Effector memory CD8-positive, alpha-beta T cell (primary cell): ENCODE measurements at places on chromosomes 13 and 19.
A peak's percentile ranks its signal among the peaks of the same experiment; 100 is the strongest.

DNA sequence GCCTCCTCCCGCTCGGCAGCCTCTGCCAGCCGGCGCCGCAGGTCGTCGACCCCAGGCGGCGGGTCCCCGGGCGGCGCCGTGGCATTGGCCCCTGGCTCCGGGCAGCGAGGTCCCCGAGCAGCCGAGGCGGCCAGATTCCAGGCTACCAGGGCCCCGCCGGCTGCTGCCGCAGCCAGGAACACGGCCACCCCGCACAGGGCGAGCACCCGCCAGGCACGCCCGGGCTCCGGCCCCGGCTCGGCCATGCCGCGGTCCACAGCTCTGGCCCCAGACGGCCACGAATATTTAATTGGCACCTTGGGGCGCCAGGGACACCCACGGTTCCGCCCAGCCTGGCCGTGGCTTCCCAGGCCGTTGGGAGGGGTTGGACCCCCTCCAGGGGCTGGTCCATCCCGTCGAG, at the start of gene CCDC194:
Gene CCDC194 (minus strand): TSS at position 283 of the 400 bp plus-strand sequence. CDS start 38 bp downstream, at position 245.
- no peak for DNase-seq

DNA sequence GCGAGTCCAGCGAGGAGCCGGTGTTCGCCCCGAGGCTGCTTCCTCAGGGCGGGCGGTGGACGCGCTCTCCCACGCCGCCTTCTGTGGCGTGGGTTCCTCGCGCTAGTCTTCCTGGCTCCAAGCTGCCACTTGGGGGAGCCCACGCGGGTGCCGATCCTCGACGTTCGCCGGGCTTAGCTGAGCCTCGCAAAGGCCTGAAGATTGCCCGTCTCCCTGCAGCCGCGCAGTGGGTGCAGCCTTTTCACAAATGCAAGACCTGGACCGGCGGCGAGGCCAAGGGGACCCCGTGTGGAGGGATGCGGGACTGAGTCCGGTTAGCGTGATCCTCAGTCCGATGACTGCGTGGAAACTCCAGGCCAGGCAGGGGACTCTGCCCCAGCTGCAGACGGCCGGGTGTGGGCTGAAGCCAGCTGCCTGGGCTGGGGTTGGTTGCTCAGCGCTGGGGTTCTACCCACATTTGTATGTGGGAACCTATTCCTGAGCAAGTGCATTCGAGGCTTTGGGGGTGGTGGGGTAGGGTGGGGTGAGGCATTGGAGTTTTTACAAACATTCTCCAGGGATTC, 16.6 kb upstream of the LRP3 start:
- peak; percentile 76 for DNase-seq

DNA sequence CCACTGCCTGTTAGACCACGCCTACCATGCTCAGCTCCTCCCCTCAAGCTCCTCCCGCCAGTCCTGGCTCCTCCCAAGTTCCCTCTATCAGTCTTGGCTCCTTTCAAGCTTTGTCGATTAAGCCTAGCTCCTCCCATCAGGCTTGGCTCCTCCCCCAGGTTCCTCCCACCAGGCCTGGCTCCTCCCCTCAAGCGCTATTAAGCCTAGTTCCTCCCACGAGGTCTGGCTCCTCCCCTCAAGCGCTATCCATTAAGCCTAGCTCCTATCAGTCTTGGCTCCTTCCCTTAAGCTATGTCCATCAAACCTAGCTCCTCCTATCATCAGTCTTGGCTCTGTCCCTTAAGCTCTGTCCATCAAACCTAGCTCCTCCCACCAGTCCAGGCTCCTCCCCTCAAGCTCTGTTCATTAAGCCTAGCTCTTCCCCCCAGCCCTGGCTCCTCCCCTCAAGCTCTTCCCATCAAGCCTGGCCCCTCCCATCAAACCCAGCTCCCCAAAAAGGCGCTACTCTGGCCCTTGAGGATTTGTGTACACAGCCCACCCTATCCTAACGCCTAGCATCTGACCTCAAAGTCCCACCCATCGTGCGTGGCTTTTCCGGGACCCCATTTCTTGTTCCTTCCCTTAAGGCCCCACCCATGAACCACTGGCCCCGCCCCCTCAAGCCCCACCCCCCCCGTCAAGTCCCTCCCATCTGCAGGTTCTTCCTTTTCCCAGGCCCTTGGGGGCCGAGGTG, 10.0 kb downstream of the CAMSAP3 start:
- DNase-seq, result no peak

- DNase-seq, result no peak
Observed at GRCh38 chr13:74683411-74683810, 549.2 kb upstream of the KLF12 start.

- DNase-seq, result peak; percentile 69
Observed at GRCh38 chr19:6737873-6738786, 750 bp upstream of the GPR108 start.

GRCh38 chr19:2176337-2176994, 12.7 kb downstream of the DOT1L start:
- DNase-seq, result no peak

GRCh38 chr19:47660435-47660832, 51.5 kb downstream of the BICRA start:
- no peak for DNase-seq

- DNase-seq, result no peak
Observed at GRCh38 chr19:35430409-35431144, 17.5 kb upstream of the FFAR2 start.

GRCh38 chr19:55640577-55641425, at the start of gene ZNF580:
TSS of gene ZNF580 (plus strand) at chr19:55641002. CDS start at chr19:55642509, 1,507 bp downstream.
- DNase-seq, result peak; percentile 38

DNA sequence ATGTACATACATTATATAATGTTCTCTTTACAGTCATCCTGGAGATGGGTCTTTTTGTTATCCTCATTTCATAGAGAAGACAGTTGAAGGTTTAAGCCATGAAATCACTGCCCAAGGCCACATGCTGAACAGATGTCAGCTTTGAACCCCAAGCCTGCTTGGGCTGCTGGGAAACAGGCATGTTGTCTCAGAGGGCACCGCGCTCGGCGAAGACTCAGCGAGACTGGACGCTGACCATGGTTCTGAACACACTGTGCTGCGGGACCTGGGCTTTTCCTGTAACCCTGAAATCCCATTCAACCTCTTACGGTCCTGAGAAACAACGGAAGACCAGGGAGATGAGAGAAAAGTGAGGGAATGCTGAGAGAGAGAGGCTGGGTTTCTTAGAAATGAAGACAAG, 27.3 kb downstream of the LRFN3 start:
- DNase-seq, result peak; percentile 24

- no peak for DNase-seq
Observed at GRCh38 chr13:111034811-111035210, 80.3 kb upstream of the ARHGEF7 start.
